Neuronal stem cell (in vitro differentiated cells): ENCODE measurements at places on chromosomes 5 and 9.

- no peaks in the 10 kb centered on the region for H3K4me1 ChIP-seq
- no peak overlapping the region for H3K4me3 ChIP-seq
- no peak for DNase-seq
- H3K27ac ChIP-seq = no peak overlapping the region
- peaks cover 18% of the 10 kb centered on the region for H3K36me3 ChIP-seq
Observed at GRCh38 chr9:120830151-120830550, 12.6 kb downstream of the PSMD5 start.

- H3K4me1 ChIP-seq = peaks cover 10% of the 10 kb centered on the region
- no peaks in the 10 kb centered on the region for H3K27me3 ChIP-seq
- H3K4me3 ChIP-seq = peak overlapping the region; percentile 80
- peak overlapping the region; percentile 63 for H3K27ac ChIP-seq
- peaks cover 4% of the 10 kb centered on the region for H3K36me3 ChIP-seq
- peak; percentile 37 for DNase-seq
Observed at GRCh38 chr5:81749561-81750307, 1.2 kb downstream of the SSBP2 start.

DNA sequence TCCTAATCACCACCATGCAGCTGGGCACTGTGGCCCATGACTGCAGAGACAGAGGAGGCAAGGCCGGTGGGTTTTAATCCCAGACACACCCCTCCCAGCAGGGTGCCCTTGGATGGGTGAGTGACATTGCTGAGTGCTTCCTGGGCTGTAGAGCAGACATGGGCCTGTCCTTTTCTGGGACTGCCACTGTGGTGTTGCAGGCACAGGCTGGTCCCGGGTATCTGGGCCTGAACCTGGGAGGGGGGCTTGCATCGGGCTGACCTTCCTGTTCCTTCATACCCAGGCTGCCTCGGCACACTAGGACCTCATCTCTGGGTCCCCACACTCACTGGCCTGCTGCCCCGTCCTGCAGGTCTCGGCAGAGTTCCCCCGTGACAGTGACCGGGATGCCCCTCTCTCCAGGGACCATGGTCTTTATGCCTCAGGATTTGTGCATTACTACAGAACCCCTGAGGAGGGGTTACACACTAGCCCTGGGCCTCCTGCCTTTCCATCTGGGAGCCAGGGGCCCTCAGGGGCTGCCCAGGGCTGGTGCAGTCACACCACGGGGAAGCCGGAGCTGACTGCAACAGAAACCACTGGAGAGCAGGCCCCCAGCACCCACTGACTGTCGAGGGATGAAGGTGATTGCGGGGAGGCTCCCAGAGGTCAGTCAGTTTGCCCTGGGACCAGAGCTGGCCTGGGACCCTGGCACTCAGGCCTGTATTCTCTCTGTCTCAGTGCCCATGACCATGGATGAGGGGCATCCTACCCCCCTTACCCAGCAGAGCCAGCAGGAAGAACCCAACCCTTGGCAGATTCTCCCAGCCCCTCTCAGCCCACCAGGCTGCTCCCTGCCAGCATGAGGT, 8.9 kb upstream of the SLC25A48 start:
- no peak overlapping the region for H3K4me3 ChIP-seq
- H3K27me3 ChIP-seq = no peaks in the 10 kb centered on the region
- H3K4me1 ChIP-seq = no peaks in the 10 kb centered on the region
- H3K36me3 ChIP-seq = no peaks in the 10 kb centered on the region
- DNase-seq = no peak

DNA sequence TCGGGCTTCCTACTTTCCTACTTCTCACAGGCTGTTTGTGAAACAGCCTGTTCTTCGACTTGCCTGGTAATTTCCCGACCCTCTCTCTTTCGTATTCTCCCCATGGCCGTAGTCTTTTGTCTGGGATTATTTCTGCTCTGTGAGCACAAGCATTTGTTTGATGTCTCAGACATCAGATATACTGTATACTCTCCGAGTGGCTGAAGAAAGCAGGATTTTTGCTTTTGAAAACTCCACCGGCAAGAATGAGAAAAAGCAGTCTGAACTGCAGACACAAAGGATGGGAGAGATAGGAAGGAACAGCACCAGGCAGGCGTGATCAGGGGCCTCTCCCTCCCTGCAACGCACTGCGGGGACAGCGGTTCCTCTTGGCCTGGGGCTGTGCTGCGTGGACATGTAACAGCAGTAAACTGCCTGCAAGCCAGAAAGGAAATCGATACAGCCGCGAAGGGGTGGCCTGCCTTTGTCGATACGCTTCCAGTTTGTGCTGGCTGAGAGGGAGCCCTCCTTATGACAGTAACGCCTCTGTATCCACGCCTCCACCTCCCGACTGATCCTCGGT, 313.9 kb upstream of the TLE4 start:
- H3K4me1 ChIP-seq = peaks cover 28% of the 10 kb centered on the region
- H3K4me3 ChIP-seq = no peak overlapping the region
- DNase-seq = no peak
- no peaks in the 10 kb centered on the region for H3K36me3 ChIP-seq
- H3K27ac ChIP-seq = no peak overlapping the region

GRCh38 chr9:114549697-114550330, 37.8 kb upstream of the ATP6V1G1 start:
- H3K27me3 ChIP-seq = peaks cover 27% of the 10 kb centered on the region
- DNase-seq = no peak
- H3K27ac ChIP-seq = no peak overlapping the region
- H3K4me1 ChIP-seq = peaks cover 11% of the 10 kb centered on the region
- no peak overlapping the region for H3K4me3 ChIP-seq
- no peaks in the 10 kb centered on the region for H3K36me3 ChIP-seq

DNA sequence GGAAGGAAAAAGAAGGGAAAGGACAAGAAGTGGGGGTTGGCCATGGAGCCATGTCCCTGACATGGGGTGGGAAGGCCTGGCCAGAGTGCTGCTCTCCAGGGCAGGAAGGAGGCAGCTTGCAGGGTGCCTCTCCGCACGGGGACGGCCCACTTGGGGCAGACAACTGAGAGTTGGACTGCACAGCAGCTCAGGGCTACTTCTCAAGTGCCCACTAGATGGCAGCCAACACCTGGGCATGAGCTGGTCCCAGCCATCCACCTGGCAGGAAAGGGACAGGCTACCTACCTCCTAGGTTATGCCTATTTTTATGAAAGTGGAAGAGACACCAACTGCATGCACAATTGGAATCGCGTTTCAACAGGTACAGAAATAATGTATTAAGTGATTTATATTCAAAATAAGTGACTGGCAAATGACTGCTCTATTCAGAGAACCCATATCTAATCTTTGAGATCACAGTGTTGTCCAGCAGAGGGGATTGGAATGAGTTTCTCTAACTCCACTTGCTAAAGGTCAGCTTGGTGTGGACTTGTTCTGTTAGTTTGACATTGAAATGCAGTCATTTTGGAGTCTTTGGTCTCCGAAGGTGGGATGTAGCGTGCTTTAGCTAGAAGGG, 113.4 kb downstream of the SYK start:
- H3K27ac ChIP-seq = no peak overlapping the region
- H3K36me3 ChIP-seq = no peaks in the 10 kb centered on the region
- no peaks in the 10 kb centered on the region for H3K4me1 ChIP-seq
- peak; percentile 60 for DNase-seq
- no peaks in the 10 kb centered on the region for H3K27me3 ChIP-seq
- no peak overlapping the region for H3K4me3 ChIP-seq

DNA sequence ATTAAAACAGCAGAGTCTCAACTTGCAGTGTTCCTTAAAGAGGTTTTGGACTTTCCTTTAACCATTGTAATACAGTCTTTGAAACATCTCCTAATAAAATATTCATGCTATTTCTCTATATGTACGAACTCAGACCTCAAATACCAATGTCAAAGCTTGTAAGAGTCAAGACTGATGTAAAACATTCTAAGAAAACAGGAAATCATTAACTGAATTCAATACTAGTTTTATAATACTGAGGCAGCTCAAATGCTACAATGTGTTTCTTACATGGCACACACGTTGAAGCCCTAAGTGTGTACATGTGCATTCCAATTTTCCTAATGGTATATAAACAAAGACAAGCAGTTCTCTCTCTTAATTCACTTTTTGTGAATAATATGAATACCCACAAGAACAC, 11.6 kb downstream of the PSIP1 start:
- H3K27me3 ChIP-seq = no peaks in the 10 kb centered on the region
- no peak for DNase-seq
- H3K36me3 ChIP-seq = peaks cover 7% of the 10 kb centered on the region
- H3K4me3 ChIP-seq = no peak overlapping the region
- no peak overlapping the region for H3K27ac ChIP-seq

GRCh38 chr5:59565551-59565950, 328.0 kb downstream of the PDE4D start:
- DNase-seq = no peak
- H3K36me3 ChIP-seq = no peaks in the 10 kb centered on the region
- no peak overlapping the region for H3K4me3 ChIP-seq
- H3K27ac ChIP-seq = no peak overlapping the region

DNA sequence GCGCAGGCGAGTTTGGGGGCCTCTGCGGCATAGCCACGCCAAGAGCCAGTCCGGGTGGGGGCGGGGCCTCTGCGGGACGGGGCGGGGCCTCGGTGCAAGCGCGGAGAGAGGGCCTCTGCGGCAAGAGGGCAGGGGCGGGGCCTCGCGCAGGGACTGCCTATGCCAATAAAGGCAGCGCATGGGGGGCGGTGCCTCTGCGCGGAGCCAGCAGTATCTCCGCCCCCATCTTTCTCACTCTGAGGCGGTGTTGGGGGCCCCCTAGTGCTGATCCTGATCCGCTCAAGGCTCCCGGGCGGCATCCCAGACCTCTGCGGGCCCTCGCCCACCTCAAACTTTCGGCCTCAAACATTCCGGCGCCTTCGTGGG, 9.2 kb upstream of the GPRIN1 start:
- H3K4me3 ChIP-seq = no peak overlapping the region
- peaks cover 49% of the 10 kb centered on the region for H3K27me3 ChIP-seq
- H3K27ac ChIP-seq = no peak overlapping the region
- DNase-seq = peak; percentile 89
- H3K4me1 ChIP-seq = peaks cover 8% of the 10 kb centered on the region

- no peaks in the 10 kb centered on the region for H3K27me3 ChIP-seq
- H3K4me1 ChIP-seq = peaks cover 3% of the 10 kb centered on the region
- H3K36me3 ChIP-seq = no peaks in the 10 kb centered on the region
Observed at GRCh38 chr9:91146391-91147019, 215.2 kb downstream of the AUH start.

GRCh38 chr5:156329171-156329611, 2.2 kb downstream of the SGCD start:
- no peak for DNase-seq
- H3K27me3 ChIP-seq = no peaks in the 10 kb centered on the region
- no peak overlapping the region for H3K27ac ChIP-seq
- no peaks in the 10 kb centered on the region for H3K36me3 ChIP-seq
- no peaks in the 10 kb centered on the region for H3K4me1 ChIP-seq

DNA sequence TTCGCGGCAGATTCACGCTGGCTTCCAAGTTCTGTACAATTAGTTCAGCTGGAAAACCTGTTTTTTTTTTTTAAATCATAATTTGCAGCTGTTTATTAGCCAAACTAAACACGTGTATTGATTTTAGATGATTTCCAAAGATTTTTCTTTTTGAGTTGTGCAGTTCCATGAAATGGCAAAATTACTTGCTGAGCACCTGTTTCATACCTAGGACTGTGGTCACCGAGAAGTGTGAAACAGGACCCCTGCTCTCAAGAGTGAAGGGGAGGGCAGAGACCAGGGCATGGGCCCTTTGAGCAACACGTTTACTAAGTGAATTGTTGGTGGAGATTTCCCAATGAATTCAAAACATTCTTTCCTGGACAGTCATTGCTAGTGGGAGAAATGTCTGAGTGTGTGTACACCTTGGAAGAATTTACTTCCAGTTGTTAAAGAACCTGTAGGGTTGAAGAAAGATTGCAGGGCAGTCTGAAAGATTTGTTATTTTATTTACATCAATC, 688 bp downstream of the SNX24 start:
- peak overlapping the region; percentile 68 for H3K4me3 ChIP-seq
- H3K27me3 ChIP-seq = no peaks in the 10 kb centered on the region
- DNase-seq = no peak
- no peak overlapping the region for H3K27ac ChIP-seq
- peaks cover 7% of the 10 kb centered on the region for H3K4me1 ChIP-seq
- no peaks in the 10 kb centered on the region for H3K36me3 ChIP-seq

GRCh38 chr9:130172161-130172857, at the start of gene NCS1:
NCS1 (plus strand) TSS chr9:130172404; CDS start chr9:130172664, 260 bp downstream.
- H3K36me3 ChIP-seq = peaks cover 6% of the 10 kb centered on the region
- peaks cover 10% of the 10 kb centered on the region for H3K4me1 ChIP-seq
- no peaks in the 10 kb centered on the region for H3K27me3 ChIP-seq
- peak; percentile 59 for DNase-seq

GRCh38 chr9:92257327-92257726, 36.2 kb downstream of the IARS1 start:
- peaks cover 2% of the 10 kb centered on the region for H3K27me3 ChIP-seq
- peaks cover 100% of the 10 kb centered on the region for H3K36me3 ChIP-seq
- H3K27ac ChIP-seq = no peak overlapping the region
- no peak overlapping the region for H3K4me3 ChIP-seq
- H3K4me1 ChIP-seq = no peaks in the 10 kb centered on the region
- no peak for DNase-seq

GRCh38 chr5:37915097-37915736, 75.4 kb upstream of the GDNF start:
- H3K4me1 ChIP-seq = no peaks in the 10 kb centered on the region
- no peaks in the 10 kb centered on the region for H3K27me3 ChIP-seq
- H3K36me3 ChIP-seq = no peaks in the 10 kb centered on the region
- H3K27ac ChIP-seq = no peak overlapping the region
- no peak for DNase-seq
- H3K4me3 ChIP-seq = no peak overlapping the region

- no peak for DNase-seq
- H3K4me1 ChIP-seq = peaks cover 10% of the 10 kb centered on the region
- no peaks in the 10 kb centered on the region for H3K27me3 ChIP-seq
Observed at GRCh38 chr5:76345582-76345981, 57.5 kb upstream of the IQGAP2 start.

DNA sequence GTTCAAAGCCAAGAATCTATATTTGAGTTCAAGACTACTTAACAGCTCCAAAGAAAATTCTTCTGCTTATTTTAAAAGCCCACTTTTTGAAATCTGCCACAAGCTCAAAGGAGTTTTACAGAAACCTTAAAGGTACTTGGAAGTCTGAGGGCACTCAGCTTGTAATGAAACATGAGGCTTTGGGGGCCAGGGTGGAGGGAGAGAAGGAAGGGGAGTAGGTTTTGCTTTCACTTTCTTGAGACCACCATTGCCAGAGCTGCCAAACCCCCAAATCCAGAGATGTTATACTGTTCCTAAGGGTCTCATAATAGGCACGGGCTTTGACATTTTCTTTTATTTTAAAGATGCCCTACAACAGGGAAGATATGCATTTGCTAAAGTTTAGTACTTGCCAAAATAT, 42.6 kb upstream of the TNFAIP8 start:
- no peaks in the 10 kb centered on the region for H3K36me3 ChIP-seq
- no peak for DNase-seq
- no peaks in the 10 kb centered on the region for H3K27me3 ChIP-seq
- H3K4me3 ChIP-seq = no peak overlapping the region

- H3K4me1 ChIP-seq = no peaks in the 10 kb centered on the region
- no peaks in the 10 kb centered on the region for H3K27me3 ChIP-seq
- no peaks in the 10 kb centered on the region for H3K36me3 ChIP-seq
- no peak overlapping the region for H3K4me3 ChIP-seq
- no peak for DNase-seq
- no peak overlapping the region for H3K27ac ChIP-seq
Observed at GRCh38 chr9:20511686-20512085, 110.6 kb downstream of the MLLT3 start.
